ENCODE measurements at places on chromosomes 12 and 14. TPM values are rescaled to one million over a fixed set of nuclear protein-coding genes. Genes with fewer than 3 reads are reported as not detected.
A peak's percentile ranks its signal among the peaks of the same experiment; 100 is the strongest.

DNA sequence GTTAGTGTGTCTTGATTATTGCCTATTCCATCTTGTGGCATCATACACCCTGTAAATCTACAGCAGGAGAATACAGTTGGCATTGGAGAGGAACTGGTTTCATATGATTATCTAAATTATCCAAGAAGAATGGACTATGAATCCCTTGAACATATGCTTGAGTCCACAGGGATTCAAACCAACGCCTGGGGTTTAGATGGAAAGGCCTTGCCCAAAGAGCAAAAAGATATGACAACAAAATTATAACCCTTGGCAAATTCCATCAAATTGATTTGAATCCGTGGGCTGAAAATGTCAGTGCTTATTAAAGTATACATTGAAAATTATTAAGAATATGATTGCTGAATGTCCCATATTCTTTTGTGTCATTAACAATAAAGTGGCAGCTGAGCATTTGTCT lies 108.2 kb downstream of the PDE3A start:
- H3K27me3 ChIP-seq: no peaks in the 10 kb centered on the region
- DNase-seq: no peak
- no peak overlapping the region for H3K27ac ChIP-seq
- no peak overlapping the region for H3K4me3 ChIP-seq

DNA sequence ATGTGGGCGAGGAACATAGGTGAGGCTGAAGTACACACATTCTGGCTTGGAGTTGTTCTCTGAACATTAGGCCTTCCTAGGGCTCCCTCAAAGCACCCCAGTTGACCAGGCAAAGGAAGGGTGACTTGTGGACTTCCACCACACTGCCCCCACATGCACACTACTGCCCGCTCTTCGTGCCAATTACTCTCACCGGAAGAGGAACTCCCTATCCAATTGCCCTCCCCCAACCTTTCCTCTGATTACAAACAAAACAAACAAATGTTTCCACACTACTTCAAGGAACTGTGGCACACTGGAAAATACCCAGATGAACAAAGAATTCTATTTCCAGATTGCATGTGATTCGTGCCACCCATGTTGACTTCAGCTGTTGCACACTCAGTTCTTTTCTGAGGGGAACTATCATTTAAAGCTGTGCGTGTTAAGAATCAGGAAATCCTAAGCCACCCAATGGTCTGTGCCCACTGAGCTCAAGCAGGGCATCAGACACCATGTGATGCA lies 139.3 kb downstream of the SSPN start:
- H3K4me1 ChIP-seq: no peaks in the 10 kb centered on the region
- peak overlapping the region; percentile 23 for H3K27ac ChIP-seq
- peaks cover 9% of the 10 kb centered on the region for H3K36me3 ChIP-seq
- H3K27me3 ChIP-seq: no peaks in the 10 kb centered on the region
- H3K4me3 ChIP-seq: no peak overlapping the region

GRCh38 chr12:99954724-99955123 lies 30.0 kb downstream of the ANKS1B start:
- H3K4me3 ChIP-seq: no peak overlapping the region
- no peak for DNase-seq
- no peaks in the 10 kb centered on the region for H3K27me3 ChIP-seq

DNA sequence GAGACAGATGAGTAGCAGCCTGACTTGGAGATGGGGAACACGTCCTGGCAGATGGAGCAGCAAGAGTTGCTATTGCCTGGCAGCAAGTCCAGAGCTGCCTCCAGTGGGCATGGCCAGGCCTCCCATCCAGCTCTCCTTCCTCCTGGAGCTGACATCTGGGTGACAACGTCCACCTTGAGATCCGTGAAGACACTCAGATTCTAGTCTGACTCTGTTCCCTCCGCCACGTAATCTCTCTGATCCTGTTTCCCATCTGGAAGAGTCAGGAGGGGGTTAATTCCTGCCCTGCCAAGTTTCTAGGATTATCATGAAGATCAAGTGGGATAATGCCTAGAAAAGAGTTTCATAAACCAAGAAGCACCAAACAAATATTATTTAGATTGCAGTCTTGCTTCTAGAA lies 65.3 kb upstream of the FAM181A start:
- no peaks in the 10 kb centered on the region for H3K36me3 ChIP-seq
- no peak for DNase-seq
- no peak overlapping the region for H3K4me3 ChIP-seq

GRCh38 chr12:114895827-114896226 lies 211.9 kb upstream of the TBX3 start:
- H3K27ac ChIP-seq: no peak overlapping the region
- H3K4me3 ChIP-seq: no peak overlapping the region
- H3K36me3 ChIP-seq: no peaks in the 10 kb centered on the region
- H3K4me1 ChIP-seq: no peaks in the 10 kb centered on the region
- DNase-seq: no peak

- H3K27ac ChIP-seq: peak overlapping the region; percentile 43
- no peaks in the 10 kb centered on the region for H3K36me3 ChIP-seq
- peaks cover 17% of the 10 kb centered on the region for H3K4me1 ChIP-seq
- peak overlapping the region; percentile 63 for H3K4me3 ChIP-seq
- DNase-seq: no peak
- no peaks in the 10 kb centered on the region for H3K27me3 ChIP-seq
Observed at GRCh38 chr12:29782871-29783772, 620 bp downstream of the TMTC1 start.

GRCh38 chr12:93468008-93468371 lies 676 bp downstream of the MRPL42 start:
- H3K4me1 ChIP-seq: peaks cover 25% of the 10 kb centered on the region
- no peak for DNase-seq
- no peaks in the 10 kb centered on the region for H3K27me3 ChIP-seq
- peaks cover 14% of the 10 kb centered on the region for H3K36me3 ChIP-seq
- H3K4me3 ChIP-seq: peak overlapping the region; percentile 75

DNA sequence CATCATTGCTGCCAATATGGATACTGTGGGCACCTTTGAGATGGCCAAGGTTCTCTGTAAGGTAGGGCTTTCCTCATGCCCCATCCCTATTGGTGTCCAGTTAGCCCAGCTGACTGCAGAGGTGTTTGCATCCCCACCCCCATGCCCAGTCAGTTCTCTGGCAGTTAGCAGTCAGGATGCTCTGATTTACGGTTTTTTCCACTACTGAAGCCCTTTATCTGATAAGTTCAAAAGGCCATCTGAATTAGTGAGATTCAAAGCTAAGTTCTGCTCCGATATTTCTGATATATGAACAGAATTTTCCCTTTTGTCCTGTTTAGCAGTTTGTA lies 773 bp downstream of the GMPR2 start:
- DNase-seq: no peak
- H3K27ac ChIP-seq: peak overlapping the region; percentile 88
- peaks cover 15% of the 10 kb centered on the region for H3K36me3 ChIP-seq
- peaks cover 52% of the 10 kb centered on the region for H3K4me1 ChIP-seq
- no peaks in the 10 kb centered on the region for H3K27me3 ChIP-seq

EML5 gene
- 1.7 TPM for total RNA-seq

SLC35F4 gene
- total RNA-seq: not detected

DAO gene
- not detected for total RNA-seq

GAS2L3 gene
- total RNA-seq: 6.8 TPM

TAS2R8 gene
- not detected for total RNA-seq

ALDH1L2 gene
- total RNA-seq: 1.2 TPM

FAM90A1 gene
- total RNA-seq: 0.34 TPM

Data from upper lobe of left lung (tissue), 6 donors.